Lung (tissue), 17 donors: ENCODE measurements at places on chromosomes 12 and 14. TPM values are rescaled to one million over a fixed set of nuclear protein-coding genes. Genes with fewer than 3 reads are reported as not detected.

DNA sequence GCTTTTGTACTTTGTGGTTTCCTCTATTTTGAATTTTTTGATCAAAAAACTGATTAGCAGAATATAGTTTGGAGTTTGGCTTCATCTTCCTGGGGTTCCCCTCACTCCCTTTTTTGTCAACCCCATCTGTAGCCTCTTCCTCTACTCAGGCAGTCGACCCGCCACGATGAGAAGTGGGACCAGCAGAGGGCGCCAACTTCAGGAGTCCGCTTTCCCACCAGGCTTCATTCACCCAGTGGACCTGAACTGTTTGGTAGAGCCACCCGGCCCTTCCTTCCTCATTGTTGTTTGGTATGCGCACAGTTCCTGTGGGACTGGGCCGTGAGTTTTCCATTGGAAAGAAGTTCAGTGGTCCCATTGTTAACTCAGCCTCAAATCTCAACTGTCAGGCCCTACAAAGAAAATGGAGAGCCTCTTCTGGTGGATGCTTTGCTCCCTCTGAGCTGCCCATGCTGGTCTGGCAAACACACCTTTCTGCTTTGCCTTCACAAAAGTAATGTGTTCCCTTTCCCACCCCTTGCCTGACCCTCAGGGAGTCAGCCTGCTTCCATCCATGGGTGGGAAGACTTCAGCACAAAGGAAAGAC is 21.7 kb downstream of the TMBIM6 start:
- no peak overlapping the region for H3K4me3 ChIP-seq
- H3K36me3 ChIP-seq: peaks cover 52% of the 10 kb centered on the region
- H3K4me1 ChIP-seq: peaks cover 2% of the 10 kb centered on the region
- peak; percentile 62 for DNase-seq
- no peaks in the 10 kb centered on the region for H3K27me3 ChIP-seq

Gene LMNTD1
- total RNA-seq: 5.3 TPM

DNA sequence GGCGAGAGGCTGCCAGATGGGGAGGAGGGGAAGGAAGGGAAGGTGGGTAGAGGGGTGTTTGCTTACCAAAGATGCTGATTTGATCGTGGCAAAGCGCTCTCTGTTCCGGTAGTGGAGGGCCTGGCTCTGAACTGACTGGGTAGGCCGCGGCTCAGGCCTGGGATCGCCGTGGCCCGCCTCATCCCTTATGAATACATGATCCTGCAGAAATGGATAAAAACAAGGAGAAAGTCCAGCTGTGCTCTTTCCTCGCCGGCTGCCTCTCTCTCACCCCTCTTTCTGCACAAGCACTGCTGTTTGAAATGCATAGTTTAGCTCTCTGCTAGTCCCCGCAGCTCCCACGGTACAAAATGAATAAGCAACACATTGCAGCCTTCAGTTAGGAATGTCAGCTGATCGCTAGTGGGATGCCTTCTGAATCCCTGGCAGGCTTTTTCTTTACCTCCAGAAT is 53.8 kb downstream of the PEBP1 start:
- peak; percentile 74 for DNase-seq
- H3K36me3 ChIP-seq: peaks cover 6% of the 10 kb centered on the region
- H3K4me1 ChIP-seq: peaks cover 19% of the 10 kb centered on the region
- no peaks in the 10 kb centered on the region for H3K27me3 ChIP-seq

- H3K36me3 ChIP-seq: no peaks in the 10 kb centered on the region
- no peak overlapping the region for H3K4me3 ChIP-seq
- no peaks in the 10 kb centered on the region for H3K4me1 ChIP-seq
- no peak for DNase-seq
- no peaks in the 10 kb centered on the region for H3K27me3 ChIP-seq
Measured at GRCh38 chr12:80087486-80088213, 11.7 kb upstream of the OTOGL start.

GRCh38 chr14:31781578-31781977 is 220.4 kb downstream of the NUBPL start:
- H3K36me3 ChIP-seq: no peaks in the 10 kb centered on the region
- no peak overlapping the region for H3K27ac ChIP-seq
- H3K4me1 ChIP-seq: no peaks in the 10 kb centered on the region

DNA sequence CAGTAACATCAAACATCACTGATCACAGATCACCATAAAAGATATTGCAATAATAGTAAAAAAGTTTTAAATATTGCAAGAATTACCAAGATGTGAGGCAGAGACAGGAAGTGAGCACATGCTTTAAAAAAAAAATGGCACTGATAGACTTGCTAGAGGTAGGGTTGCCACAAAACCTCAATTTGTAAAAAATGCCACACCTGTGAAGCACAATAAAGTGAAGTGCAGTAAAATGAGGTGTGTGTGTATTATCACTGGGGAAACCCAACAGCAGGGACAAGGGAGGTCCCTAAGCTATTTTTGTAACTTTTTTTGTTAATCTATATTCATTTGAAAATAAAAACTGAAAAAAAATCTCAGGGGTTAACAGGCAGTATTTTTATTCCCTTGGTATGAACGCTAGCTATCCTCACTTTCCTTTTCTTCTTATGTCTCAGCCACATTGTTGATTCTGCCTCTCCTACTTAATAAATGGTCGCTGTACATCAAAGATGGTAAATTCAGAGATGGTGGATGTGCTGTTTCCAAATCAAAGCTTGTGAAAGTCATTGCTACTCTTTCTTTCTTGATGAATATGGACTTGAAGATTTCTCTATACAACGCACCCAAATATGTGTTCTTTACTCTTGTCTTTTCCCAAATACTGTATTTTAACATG is 14.0 kb upstream of the KLRD1 start:
- no peak overlapping the region for H3K4me3 ChIP-seq
- no peak overlapping the region for H3K27ac ChIP-seq
- H3K36me3 ChIP-seq: no peaks in the 10 kb centered on the region
- no peaks in the 10 kb centered on the region for H3K27me3 ChIP-seq
- no peaks in the 10 kb centered on the region for H3K4me1 ChIP-seq
- no peak for DNase-seq

- no peaks in the 10 kb centered on the region for H3K36me3 ChIP-seq
- no peak for DNase-seq
- no peak overlapping the region for H3K4me3 ChIP-seq
- no peaks in the 10 kb centered on the region for H3K4me1 ChIP-seq
- no peak overlapping the region for H3K27ac ChIP-seq
Measured at GRCh38 chr14:88064841-88065240, 59.9 kb downstream of the GPR65 start.

Gene LGR5
- total RNA-seq: 0.15 TPM

DNA sequence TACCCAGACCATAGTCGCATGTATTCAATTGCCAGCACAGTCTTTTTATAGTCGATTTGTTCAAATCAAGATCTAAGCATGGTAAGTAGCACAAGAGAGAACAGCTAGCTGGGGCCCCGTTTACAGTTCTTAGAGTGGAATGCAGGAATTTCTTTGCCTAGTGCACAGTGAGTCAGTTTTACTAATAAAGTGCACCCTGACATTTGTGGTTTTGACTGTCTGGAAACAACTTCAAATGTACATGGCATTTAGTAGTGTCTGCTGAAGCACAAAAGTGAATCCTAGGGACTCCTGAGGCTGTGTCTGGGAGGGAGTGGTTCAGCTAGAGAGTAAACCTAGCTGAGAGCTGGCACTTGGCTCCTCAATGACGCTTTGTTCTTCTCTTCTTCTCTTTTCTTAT is 64.9 kb downstream of the TMX1 start:
- no peak overlapping the region for H3K27ac ChIP-seq
- H3K4me1 ChIP-seq: peaks cover 1% of the 10 kb centered on the region
- no peaks in the 10 kb centered on the region for H3K36me3 ChIP-seq
- H3K27me3 ChIP-seq: no peaks in the 10 kb centered on the region
- H3K4me3 ChIP-seq: no peak overlapping the region

DNA sequence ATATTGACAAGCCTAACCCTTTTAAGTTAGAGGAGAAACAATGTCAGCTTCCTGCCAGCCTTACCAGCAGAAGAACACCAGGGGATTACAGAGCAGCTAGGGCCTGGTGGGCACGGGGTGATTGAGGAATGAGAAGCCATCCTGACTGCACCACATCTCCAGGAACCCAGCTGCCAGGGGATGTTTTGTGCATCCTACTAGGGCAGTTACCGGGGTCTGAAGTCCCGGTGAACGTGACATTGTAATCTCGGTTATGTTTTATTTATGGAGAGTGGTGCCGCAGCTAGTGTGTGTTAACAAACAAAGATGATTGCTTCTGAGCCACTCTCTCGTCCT is 115.9 kb downstream of the BCL11B start:
- DNase-seq: no peak
- H3K27ac ChIP-seq: no peak overlapping the region
- no peaks in the 10 kb centered on the region for H3K36me3 ChIP-seq
- no peaks in the 10 kb centered on the region for H3K27me3 ChIP-seq
- H3K4me3 ChIP-seq: no peak overlapping the region

Gene AICDA
- total RNA-seq: 0.58 TPM

Gene TMEM179
- 0.12 TPM for total RNA-seq

Gene DLK1
- 9.9 TPM for total RNA-seq

DNA sequence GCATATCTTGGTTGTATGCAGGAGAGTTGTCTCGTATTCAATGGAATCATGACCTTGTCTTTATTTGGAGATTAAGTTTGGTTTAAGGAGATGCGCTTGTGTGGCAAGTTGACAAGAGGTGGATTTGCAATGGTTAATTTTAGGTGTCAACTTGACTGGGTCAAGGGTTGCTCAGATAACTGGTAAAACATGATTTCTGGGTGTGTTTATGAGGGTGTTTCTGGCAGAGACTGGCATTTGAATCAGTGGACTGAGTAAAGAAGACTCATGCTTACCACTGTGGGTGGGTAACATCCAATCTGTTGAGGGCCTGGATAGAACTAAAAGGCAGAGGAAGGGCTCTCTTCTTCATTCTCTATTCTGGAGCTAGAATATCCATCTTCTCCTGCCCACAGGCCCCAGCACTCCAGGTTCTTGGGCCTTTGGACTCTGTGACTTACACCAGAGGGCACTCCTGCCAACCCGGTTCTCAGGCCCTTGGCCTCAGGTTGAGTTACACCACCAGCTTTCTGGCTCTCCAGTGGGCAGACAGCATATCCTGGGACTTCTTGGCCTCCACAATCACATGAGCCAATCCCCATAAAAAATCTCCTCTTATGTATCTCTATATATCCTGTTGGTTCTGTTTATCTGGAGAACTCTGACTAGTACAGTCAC is 141.5 kb upstream of the ARID2 start:
- DNase-seq: no peak
- no peaks in the 10 kb centered on the region for H3K4me1 ChIP-seq
- H3K4me3 ChIP-seq: no peak overlapping the region
- H3K27ac ChIP-seq: no peak overlapping the region
- H3K36me3 ChIP-seq: no peaks in the 10 kb centered on the region
- no peaks in the 10 kb centered on the region for H3K27me3 ChIP-seq

GRCh38 chr12:78185109-78185508 is 354.4 kb downstream of the NAV3 start:
- H3K27me3 ChIP-seq: no peaks in the 10 kb centered on the region
- no peaks in the 10 kb centered on the region for H3K4me1 ChIP-seq
- DNase-seq: no peak
- no peak overlapping the region for H3K27ac ChIP-seq
- no peak overlapping the region for H3K4me3 ChIP-seq
- no peaks in the 10 kb centered on the region for H3K36me3 ChIP-seq

Gene NINJ2
- total RNA-seq: 14.0 TPM

DNA sequence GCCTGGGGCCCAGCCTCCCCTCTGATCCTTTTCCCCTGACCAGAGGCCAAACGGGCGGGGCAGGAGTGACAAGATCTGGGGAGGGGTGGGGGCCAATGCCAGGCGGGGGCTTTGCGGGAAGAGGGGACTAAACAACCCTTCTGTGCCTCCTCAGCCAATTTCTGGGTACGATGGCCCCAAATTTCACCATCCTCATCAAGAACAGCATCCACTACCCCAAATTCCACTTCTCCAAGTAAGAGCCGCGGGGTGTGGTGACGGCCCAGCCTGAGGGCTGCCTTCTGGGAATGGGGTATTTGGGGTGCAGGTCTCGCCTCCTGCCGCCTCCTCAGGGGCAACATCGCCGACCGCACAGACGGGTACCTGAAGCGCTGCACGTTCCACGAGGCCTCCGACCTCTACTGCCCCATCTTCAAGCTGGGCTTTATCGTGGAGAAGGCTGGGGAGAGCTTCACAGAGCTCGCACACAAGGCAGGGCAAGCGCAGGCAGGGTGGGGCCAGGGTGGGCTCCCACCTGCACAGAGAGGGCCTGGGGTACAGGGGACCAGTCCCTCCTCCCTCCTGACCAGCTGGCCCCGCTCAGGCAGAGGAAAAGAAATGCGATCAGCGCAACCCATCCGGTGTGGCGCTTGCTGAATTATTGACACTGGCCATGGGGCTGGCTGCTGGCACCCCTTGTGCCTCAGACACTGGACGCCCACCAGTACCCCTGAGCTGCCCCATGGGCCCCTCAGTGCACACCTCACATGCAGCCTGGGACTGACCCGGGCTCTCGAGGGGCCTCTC is 1.7 kb downstream of the P2RX2 start:
- H3K4me3 ChIP-seq: no peak overlapping the region
- H3K27ac ChIP-seq: no peak overlapping the region
- H3K4me1 ChIP-seq: peaks cover 19% of the 10 kb centered on the region
- H3K36me3 ChIP-seq: no peaks in the 10 kb centered on the region

DNA sequence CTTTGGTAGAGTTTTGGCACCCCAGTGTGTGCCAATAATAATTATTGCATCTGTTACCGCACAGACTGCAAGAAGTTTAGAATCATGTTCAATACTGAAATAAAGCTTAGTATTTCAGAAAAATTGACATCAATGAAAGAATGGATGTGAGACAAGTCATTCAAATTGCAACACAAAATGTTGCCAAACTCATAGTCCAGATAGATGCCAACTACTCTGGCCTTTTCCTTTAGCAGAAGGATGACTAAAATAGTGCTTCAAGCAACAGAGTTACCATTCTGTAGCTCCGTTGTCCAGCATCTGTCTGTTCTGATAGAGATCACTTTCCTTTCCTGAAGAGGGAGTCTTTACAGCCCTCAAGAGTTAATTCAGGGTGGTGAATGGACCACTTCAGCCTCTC is 77.5 kb downstream of the LIN7A start:
- no peaks in the 10 kb centered on the region for H3K27me3 ChIP-seq
- H3K36me3 ChIP-seq: no peaks in the 10 kb centered on the region
- H3K4me3 ChIP-seq: no peak overlapping the region
- H3K4me1 ChIP-seq: no peaks in the 10 kb centered on the region
